ENCODE measurements at places on chromosomes 1 and 21.

DNA sequence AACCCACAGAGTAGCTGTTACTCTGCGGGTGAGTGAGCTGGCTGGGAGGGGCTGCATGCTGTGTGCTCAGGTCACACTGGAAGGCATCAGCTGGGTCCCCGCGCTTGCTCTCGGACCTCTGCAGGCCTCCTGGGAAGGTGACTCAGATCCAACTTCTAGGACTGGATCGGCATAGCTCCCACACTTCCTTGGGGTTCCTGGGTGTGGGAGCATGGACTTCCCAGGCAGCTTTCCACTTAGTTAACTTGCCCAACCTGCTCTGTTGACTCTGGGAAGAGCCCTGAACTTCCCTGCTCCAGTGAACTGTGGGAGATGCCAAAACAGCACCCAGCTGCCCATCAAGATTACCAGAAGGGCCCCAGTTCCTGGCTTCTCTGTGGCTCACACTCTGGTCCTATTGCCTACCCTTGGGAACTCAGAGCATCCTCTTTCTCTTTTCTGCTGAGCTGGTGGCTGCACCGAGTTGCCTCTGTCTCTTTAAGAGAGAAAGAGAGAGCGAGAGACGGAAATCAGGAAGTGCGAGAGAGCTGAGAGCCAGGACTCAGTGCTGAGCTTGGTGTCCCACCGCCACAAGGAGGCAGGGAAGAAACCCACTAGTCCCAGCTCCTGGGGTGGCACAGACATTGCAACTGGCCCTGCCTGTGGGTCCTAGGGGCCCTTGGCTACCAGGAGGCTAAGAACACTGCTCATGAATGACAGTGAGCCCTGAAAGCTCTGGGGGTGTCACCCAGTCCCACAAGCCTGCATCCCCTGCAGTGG lies at the start of gene IKBKE:
TSS of gene IKBKE (plus strand) at position 544 of the 759 bp plus-strand sequence. CDS start 2,752 bp downstream, outside the sequence.
- peak; percentile 84 for DNase-seq

- peak; percentile 68 for DNase-seq
Measured at GRCh38 chr21:34795175-34795547, 126.4 kb downstream of the CLIC6 start.

DNA sequence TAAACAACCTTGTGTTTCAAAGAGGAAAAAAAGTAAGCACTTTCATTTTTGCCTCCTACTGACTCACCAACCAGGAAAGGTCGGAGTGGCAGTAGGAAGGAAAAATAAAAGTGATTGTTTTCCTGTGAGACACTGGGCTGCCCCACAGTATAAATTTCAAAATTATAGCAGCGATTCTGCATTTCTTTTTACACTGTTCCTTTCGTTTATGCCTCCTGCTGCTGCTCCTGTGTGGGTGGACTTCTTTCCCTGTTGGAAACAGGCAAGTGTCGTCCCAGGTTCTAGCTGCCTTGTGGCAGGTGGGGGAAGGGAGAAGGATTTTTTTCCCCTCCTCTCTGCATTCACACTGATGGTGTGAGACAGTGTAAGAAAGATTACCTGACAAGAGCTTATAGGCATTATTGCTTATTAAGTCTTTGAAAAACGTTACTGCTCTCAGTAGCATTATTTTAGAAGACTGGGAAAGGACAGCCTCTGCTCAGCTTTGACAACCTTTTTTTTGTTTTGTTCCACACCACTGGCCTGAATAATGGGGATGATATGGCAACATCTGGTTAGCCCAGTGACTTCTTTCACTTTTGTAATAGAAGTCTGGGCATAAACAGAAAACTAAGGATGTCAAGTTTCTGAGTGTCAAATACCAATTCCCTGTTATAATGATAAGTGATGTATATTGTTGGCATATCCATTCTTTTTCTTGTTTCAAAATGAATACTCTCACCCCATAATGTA lies 77.9 kb downstream of the NEK7 start:
- DNase-seq, result peak; percentile 60

DNA sequence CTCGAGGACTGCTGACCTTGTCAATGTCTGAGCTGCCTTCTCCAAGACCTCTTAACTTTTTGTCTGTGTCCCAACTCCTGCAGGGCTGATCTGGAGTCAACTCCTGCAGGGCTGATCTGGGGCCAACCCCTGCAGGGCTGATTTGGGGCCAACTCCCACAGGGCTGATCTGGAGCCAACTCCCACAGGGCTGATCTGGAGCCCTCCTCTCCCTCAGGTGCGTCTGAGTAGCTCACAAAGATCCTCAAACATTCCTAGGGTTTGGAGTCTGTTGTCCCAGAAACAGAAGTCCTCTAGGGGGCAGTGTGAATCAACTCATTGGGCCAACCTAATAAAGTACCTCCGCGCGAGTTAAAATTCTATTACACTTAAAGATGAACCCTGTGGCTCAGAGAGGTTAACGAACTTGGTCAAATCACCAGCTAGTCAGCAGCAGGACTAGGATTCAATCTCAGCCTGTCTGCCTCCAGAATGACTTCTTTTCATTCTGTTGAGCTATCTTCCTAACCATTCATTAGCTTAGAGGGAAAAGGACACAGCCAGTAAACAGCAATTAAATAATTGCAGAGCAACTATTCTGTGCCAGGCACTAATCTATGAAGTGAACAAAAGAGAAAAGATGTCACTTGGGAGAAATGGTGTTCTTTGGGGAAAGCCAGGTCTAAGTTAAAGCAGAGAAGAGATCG lies 17.2 kb upstream of the RLF start:
- peak; percentile 94 for DNase-seq

DNA sequence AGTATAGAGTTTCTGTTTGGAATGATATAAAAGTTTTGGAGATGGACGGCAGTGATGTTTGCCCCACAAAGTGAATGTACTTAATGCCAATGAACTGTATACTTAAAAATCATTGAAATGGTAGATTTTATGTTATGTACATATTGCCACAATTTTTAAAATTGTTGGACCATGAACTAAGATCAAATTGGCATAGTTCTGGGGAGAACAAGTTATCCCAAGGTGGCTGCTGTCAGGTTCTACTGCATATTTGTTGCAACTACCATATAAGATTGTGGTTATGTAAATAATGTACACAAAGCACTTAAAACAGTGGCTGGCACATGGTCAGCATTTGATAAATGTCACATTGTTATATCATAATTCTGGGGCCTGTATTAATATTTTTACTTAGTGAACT lies 466.4 kb downstream of the SIPA1L2 start:
- DNase-seq, result no peak

Measured in adipocyte (in vitro differentiated cells).